T-cell (primary cell): ENCODE measurements at places on chromosomes 5 and 9.

DNA sequence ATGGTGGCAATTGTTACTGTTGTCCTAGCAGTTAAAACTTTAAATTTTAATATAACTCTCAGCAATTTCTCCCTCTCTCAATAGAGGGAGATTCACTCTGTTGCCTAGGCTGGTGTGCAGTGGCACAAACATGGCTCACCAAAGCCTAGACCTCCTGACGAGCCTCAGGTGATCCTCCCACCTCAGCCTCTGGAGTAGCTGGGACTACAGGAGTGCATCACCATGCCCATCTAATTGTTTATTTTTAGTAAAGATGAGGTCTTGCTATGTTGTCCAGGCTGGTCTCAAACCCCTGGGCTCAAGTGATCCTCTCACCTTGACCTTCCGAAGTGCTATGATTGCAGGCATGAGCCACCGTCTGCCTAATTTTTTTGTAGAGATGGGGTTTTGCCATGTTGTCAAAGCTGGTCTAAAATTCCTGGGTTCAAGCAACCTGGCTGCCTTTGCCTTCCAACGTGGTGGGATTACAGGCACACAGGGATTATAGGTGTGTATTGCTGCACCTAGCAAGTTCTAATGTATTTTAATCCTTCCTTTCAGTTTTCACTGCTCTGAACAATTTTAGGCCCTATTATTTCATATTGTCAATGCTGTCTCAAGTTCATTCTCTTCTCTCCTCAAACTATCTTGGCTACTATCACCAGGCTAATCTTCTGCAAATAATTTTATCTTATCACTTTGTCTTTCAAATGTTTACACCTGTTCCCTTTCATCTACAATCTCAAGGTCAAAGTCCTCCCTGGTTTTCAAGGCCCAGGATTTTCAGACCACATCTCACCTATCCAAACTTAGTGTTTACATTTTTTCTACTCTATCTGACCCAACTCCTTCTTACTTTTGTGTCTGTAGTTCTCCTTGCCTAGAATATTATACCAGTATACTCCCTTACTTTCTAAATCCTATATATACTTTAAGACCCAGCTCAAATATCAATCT is 18.9 kb downstream of the ALDH1A1 start:
- H3K27me3 ChIP-seq: peaks cover 4% of the 10 kb centered on the region
- DNase-seq: no peak
- no peaks in the 10 kb centered on the region for H3K36me3 ChIP-seq
- H3K27ac ChIP-seq: no peak overlapping the region
- no peak overlapping the region for H3K4me3 ChIP-seq
- H3K4me1 ChIP-seq: no peaks in the 10 kb centered on the region

GRCh38 chr9:96619491-96620180 is at the start of gene CDC14B:
CDC14B (minus strand) TSS chr9:96619843; CDS start chr9:96619378, 465 bp downstream.
- no peaks in the 10 kb centered on the region for H3K36me3 ChIP-seq
- peaks cover 3% of the 10 kb centered on the region for H3K27me3 ChIP-seq
- peaks cover 13% of the 10 kb centered on the region for H3K4me1 ChIP-seq
- peak; percentile 63 for DNase-seq
- H3K4me3 ChIP-seq: peak within 1 kb of the TSS; percentile 37
- H3K27ac ChIP-seq: no peak within 1 kb of the TSS

GRCh38 chr5:91381239-91381773 is 1.8 kb downstream of the ARRDC3 start:
- peak overlapping the region; percentile 99 for H3K27ac ChIP-seq
- H3K4me3 ChIP-seq: peak overlapping the region; percentile 96
- no peak for DNase-seq

- H3K27me3 ChIP-seq: no peaks in the 10 kb centered on the region
- H3K36me3 ChIP-seq: peaks cover 4% of the 10 kb centered on the region
- no peak for DNase-seq
- H3K4me3 ChIP-seq: no peak overlapping the region
- no peak overlapping the region for H3K27ac ChIP-seq
- H3K4me1 ChIP-seq: no peaks in the 10 kb centered on the region
Observed at GRCh38 chr9:136391737-136392537, 8.0 kb downstream of the SNAPC4 start.

- H3K4me1 ChIP-seq: no peaks in the 10 kb centered on the region
- no peaks in the 10 kb centered on the region for H3K36me3 ChIP-seq
Observed at GRCh38 chr5:10467281-10468198, 25.9 kb downstream of the ROPN1L start.

- H3K27me3 ChIP-seq: no peaks in the 10 kb centered on the region
- H3K4me3 ChIP-seq: no peak overlapping the region
- no peak for DNase-seq
- H3K36me3 ChIP-seq: no peaks in the 10 kb centered on the region
- H3K4me1 ChIP-seq: peaks cover 3% of the 10 kb centered on the region
Observed at GRCh38 chr9:20591223-20591622, 31.1 kb downstream of the MLLT3 start.

DNA sequence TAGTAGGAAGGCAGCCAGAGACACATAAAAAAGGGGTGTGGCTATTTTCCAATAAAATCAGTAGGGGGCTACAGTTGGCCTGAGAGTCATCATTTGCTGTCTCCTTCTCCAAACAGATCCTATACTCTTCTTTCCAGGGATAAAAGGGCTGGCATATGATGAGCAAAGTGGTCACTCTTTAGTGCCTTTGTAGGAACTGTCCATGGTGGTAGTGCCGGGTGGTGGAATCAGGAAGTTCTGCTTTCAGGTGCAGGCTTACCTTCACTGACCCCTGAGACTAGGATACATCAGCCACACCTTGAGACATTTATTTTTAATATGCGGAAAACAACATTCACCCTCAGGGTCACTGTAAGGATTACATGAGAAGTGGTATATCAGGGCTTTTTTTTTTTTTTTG is 80.8 kb downstream of the ASTN2 start:
- DNase-seq: no peak
- no peak overlapping the region for H3K27ac ChIP-seq
- no peaks in the 10 kb centered on the region for H3K36me3 ChIP-seq
- H3K27me3 ChIP-seq: no peaks in the 10 kb centered on the region

GRCh38 chr9:33379666-33380389 is 22.5 kb downstream of the AQP7 start:
- H3K36me3 ChIP-seq: no peaks in the 10 kb centered on the region
- H3K4me3 ChIP-seq: no peak overlapping the region
- H3K4me1 ChIP-seq: no peaks in the 10 kb centered on the region
- no peak for DNase-seq
- no peaks in the 10 kb centered on the region for H3K27me3 ChIP-seq

DNA sequence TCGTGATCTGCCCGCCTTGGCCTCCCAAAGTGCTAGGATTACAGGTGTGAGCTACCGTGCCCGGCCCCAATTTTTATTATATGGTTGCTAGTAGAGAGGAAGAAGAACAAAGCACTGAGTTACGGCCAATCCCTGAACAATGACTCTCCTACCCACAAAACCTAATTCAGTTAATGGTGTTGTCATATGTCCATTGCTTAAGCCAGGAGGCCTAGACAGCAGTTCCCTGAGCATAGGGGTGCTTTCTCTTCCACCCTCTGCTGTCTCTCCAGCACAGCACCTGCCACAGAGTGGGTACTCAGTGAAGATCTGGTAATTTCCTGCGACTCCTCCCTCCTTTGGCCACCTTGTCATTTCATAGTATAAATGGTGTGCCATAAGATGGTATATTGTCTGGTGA is 21.4 kb upstream of the LTC4S start:
- no peaks in the 10 kb centered on the region for H3K4me1 ChIP-seq
- no peak overlapping the region for H3K4me3 ChIP-seq
- H3K36me3 ChIP-seq: peaks cover 27% of the 10 kb centered on the region
- no peak overlapping the region for H3K27ac ChIP-seq
- no peak for DNase-seq

DNA sequence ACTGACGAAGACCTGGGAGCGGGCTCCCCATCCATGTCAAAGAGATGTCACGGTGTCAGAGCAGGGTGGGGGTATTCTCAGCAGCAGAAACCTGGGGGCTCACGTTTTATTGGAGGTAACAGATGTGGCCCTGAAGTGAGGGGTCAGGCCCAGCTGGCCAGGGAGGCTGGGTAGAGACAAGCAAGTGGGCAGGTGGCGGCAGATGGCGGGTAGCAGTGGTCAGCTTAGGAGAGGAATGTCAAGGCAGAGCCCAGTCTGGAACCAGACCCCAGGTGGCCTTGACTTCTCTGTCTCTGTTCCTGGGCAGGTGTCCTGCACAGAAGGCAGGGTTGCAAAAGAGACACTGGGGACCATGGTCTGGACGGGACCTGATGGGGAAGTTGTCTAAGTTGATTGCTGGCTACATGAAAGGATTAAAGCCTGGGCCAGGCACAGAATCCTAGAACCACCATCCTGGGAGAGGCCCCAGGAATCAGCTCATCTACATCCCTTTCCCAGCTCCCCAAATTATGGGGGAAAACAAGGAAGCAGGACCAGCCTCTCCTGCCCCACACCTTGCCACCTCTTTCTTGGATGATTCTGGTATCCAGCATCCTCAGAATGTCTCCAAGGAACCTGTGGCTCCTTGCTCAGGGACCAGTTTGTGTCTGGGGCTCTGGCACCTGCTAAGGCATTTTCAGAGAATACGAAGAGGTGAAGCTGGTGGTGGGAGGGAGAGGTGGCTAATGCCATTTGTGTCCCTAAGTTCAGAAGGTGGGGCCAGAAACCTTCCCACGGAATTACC is 72.5 kb downstream of the AMBP start:
- H3K36me3 ChIP-seq: no peaks in the 10 kb centered on the region
- no peaks in the 10 kb centered on the region for H3K27me3 ChIP-seq
- no peak for DNase-seq
- no peak overlapping the region for H3K27ac ChIP-seq

DNA sequence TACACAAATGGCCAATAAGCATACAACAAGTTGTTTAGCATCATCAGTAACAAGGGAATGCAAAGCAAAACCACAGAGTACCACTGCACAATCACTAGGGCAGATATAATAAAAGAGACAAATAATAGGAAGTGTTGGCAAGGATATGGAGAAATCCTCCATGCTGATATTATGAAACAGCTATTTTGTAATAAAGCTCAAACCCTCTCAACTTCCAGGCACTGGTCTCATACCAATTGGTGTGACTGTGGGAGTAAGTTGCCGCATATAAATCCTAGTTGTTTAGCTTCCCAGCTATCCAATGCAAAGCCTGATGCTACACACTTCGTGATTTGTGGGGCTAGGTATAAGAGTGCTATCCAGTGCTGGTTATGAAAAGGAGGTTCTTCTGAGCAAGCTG is 88.6 kb downstream of the SMIM23 start:
- no peak overlapping the region for H3K4me3 ChIP-seq
- no peak overlapping the region for H3K27ac ChIP-seq
- no peak for DNase-seq
- H3K36me3 ChIP-seq: peaks cover 78% of the 10 kb centered on the region
- no peaks in the 10 kb centered on the region for H3K4me1 ChIP-seq

GRCh38 chr9:70609542-70610286 is 195.3 kb upstream of the KLF9 start:
- no peak overlapping the region for H3K4me3 ChIP-seq
- no peaks in the 10 kb centered on the region for H3K27me3 ChIP-seq
- DNase-seq: no peak
- no peaks in the 10 kb centered on the region for H3K36me3 ChIP-seq

GRCh38 chr5:82862711-82863110 is 214.5 kb downstream of the TMEM167A start:
- H3K27ac ChIP-seq: no peak overlapping the region
- H3K27me3 ChIP-seq: no peaks in the 10 kb centered on the region
- no peak overlapping the region for H3K4me3 ChIP-seq
- no peak for DNase-seq
- H3K36me3 ChIP-seq: no peaks in the 10 kb centered on the region

DNA sequence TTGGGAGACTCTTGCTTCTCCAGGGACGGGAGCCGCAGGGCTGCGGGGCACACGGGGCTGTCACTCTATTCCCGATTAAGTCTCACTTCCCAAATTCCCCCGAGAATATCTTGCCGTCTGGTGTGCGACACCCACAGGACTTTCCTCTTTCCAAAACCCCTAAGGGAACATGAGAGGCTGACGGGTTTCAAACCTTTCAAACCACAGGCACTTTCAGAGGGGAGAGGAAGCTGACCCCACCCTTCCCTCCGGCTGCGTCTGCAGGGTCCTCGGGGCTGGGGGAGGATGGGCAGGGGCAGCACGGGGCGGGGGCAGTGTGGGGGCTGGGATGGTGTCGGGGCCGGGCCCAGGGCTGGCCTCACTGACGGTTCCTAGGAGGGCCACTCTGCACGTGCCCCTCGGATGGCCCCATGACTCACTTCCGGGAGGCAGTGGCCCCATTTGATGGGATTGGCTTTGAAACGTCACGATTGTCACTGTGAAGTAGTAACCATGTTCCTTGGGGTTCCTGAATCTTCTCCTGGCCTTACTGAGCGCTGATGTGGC is 38.2 kb downstream of the SLC9A3 start:
- H3K4me1 ChIP-seq: no peaks in the 10 kb centered on the region
- H3K36me3 ChIP-seq: no peaks in the 10 kb centered on the region
- no peaks in the 10 kb centered on the region for H3K27me3 ChIP-seq
- DNase-seq: no peak
- peak overlapping the region; percentile 15 for H3K4me3 ChIP-seq

DNA sequence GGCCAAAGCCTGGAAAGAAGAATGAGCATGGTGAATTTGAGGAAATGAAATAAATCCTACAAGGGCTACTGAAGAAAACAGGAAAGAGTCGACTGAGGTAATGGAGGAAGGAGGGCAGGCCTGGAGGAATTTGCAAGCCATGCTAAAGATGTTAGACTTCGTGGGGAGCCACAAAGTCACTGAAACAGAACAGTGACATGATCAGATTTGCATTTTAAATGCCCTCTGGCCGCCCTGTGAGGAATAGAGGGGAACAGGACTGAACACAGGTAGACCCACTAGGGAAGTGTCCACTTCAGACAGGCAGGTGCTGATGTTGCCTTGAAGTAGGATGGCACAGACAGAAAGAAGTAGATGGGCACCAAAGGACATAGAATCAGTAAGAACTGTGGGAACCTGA is 42.8 kb upstream of the RLN1 start:
- no peak overlapping the region for H3K4me3 ChIP-seq
- H3K4me1 ChIP-seq: no peaks in the 10 kb centered on the region
- H3K27me3 ChIP-seq: no peaks in the 10 kb centered on the region

- no peak overlapping the region for H3K27ac ChIP-seq
- H3K4me3 ChIP-seq: no peak overlapping the region
- peaks cover 3% of the 10 kb centered on the region for H3K4me1 ChIP-seq
- H3K27me3 ChIP-seq: no peaks in the 10 kb centered on the region
- H3K36me3 ChIP-seq: no peaks in the 10 kb centered on the region
- no peak for DNase-seq
Observed at GRCh38 chr9:19151425-19152159, 24.3 kb upstream of the PLIN2 start.

DNA sequence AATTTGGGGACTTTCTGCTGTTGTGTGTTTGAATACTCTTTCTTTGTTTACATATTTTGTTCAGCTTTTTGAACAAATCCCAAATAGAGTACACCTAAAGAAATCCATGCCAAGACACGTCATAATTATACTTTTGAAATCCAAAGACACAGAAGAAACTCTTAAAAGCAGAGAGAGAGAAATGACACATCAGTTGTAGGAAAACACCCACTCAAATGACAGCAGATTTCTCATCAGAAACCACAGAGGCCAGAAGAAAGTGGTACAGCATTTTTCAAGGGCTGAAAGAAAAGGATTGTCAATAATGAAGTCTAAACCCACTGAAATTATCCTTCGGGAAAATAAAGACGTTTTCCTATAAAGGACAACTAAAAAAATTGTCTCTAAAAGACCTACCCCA is 378.6 kb downstream of the GADD45G start:
- no peaks in the 10 kb centered on the region for H3K27me3 ChIP-seq
- H3K27ac ChIP-seq: no peak overlapping the region
- no peak overlapping the region for H3K4me3 ChIP-seq
- H3K36me3 ChIP-seq: no peaks in the 10 kb centered on the region
- no peak for DNase-seq

GRCh38 chr5:139575751-139576150 is 14.6 kb downstream of the UBE2D2 start:
- peaks cover 6% of the 10 kb centered on the region for H3K36me3 ChIP-seq
- H3K27ac ChIP-seq: peak overlapping the region; percentile 17
- no peak overlapping the region for H3K4me3 ChIP-seq
- peaks cover 71% of the 10 kb centered on the region for H3K4me1 ChIP-seq
